IPS-NIHi11 (cell line): ENCODE measurements at places on chromosomes 6 and 20.
A peak's percentile ranks its signal among the peaks of the same experiment; 100 is the strongest.

GRCh38 chr6:50825375-50826036 lies 6.8 kb downstream of the TFAP2B start:
- DNase-seq: no peak

DNA sequence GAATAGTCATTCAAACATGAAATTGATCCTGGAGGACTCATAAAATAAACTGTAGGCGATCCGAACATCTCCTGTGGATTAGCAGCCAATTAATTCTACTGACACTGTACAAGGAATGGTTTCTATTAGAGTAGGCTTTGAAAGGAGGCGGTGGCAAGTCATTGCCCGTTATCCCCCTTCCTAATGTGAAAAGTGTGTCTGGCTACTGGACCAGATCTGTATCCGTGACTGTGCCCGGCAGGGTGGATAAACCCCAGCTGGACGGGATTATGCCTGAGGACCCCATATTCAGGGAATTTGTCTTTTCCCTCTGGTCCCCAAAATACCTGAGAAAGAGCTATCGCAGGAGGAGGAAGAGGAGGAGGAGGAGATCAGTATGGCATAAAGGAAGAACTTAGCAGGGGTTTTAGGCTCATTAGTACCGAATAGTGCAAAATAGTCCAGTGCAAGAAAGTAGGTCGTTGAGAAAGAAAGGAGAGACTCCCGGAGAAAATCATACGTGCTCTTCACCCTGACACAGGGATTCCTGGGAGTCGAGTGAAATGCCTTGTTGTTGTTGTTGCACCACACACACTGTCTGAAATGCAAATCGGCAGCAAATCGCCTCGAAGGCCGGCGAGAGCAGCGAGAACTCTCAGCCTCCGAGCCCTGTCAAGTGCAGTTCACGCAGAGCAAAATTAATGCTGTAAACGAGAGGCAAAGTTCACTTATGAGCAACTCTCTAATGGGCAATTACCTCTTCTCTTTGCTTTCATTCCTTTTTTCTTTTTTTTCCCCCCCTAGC lies 178.9 kb upstream of the ARID1B start:
- no peak for DNase-seq

DNA sequence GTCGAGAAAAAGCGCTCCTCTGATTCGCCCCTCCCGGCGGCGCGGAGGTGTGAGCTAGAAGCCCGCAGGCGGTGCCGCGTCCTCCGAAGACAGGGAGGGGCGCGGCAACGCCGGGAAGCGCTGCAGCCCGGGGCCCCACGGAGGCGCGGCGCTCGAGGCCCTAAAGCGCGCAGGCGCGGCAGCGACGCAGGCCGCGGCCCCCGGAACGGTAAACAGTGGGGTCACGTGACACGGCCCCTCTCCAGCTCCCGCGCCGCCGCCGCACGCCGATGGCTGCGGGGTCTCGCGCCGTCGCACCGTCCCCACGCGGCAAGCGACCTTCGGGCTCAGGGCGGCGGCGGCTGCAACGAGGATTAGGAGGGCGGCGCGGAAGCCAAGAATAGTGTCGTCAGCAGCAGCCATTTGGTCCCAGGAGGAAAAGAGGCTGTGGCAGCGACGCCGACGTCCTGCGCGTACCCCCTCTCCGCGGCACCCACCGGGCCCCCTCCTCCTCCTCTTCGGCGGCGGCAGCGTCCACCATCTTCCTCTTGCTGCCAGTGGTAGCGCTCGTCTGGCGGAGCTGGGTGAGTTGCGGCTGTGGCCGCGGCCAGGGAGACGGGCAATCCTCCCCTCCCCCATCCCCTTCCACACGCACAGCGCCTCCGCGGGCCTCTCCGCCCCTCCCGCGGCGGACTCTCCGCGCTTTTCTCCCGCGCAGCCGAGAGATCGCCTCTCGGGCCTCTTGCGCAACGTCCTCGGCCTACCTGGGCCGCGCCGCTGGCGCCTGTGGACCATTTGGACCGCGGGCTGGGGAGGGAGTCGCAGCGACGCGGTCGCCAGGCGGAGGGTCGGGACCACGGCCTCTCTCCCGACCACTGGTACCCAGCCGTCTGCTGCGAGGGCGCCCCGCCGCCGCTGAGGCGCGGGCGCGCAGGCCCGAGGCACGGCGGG lies at the start of gene PHF3:
Gene PHF3, plus strand, starts transcription at position 215 of the 930 bp plus-strand sequence. CDS start 10,750 bp downstream, outside the sequence.
- peak; percentile 97 for DNase-seq

GRCh38 chr6:11381801-11382513 lies 149.5 kb upstream of the NEDD9 start:
- DNase-seq: no peak

DNA sequence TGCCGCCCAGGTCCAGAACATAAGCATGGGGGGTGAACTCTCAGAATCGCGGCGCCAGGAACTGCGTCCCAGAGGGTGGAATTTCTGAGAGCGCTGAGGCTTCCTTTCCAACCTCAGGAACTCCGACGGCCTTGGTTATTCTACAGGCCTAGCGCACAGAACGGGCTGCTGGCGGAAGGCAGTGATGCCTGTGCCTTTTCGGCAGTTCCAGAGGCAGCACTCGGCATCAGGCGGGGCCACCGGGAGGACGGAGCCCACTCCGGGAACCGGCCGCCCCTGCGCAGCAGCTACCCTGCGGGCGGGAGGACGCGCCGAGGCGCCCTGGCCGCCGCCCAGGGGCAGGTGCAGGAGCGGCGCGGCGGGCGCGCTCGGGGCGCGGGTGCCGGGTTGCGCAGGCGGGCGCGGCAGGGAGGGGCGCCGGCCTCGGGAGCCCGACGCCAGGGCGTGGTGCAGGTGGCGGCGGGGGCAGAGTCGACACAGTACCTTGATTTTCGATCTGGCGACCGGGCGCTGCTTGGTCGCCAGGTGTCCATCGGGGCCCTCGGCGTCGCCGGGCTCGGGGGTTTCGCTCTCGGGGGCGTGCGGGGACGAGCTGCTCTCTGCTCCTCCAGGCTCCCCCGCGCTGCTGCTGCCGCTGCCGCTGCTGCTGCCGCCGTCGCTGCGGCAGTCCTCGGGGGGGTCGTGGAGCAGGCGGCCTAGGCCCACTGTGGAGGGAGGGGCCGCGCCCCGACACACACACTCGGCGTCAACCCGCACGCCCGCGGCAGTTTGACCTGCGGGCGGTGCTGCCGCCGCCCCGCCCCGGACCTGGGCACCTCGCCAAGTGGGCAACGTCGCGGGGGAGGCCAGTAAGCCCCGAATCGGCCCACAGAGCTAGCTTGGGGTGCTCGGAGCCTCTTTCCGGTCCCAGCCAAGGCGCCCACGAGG lies 1.3 kb downstream of the OVOL2 start:
- DNase-seq: peak; percentile 76

- DNase-seq: no peak
These were observed 1307.0 kb upstream of the GJE1 start for GRCh38 chr6:140825731-140826130.

GRCh38 chr20:59438201-59438600 lies 137.8 kb downstream of the EDN3 start:
- DNase-seq: peak; percentile 41
